ENCODE measurements at places on chromosomes 12 and 14.
A peak's percentile ranks its signal among the peaks of the same experiment; 100 is the strongest.

- no peak for DNase-seq
Measured at GRCh38 chr14:76472199-76472723, 96.3 kb downstream of the ESRRB start.

DNA sequence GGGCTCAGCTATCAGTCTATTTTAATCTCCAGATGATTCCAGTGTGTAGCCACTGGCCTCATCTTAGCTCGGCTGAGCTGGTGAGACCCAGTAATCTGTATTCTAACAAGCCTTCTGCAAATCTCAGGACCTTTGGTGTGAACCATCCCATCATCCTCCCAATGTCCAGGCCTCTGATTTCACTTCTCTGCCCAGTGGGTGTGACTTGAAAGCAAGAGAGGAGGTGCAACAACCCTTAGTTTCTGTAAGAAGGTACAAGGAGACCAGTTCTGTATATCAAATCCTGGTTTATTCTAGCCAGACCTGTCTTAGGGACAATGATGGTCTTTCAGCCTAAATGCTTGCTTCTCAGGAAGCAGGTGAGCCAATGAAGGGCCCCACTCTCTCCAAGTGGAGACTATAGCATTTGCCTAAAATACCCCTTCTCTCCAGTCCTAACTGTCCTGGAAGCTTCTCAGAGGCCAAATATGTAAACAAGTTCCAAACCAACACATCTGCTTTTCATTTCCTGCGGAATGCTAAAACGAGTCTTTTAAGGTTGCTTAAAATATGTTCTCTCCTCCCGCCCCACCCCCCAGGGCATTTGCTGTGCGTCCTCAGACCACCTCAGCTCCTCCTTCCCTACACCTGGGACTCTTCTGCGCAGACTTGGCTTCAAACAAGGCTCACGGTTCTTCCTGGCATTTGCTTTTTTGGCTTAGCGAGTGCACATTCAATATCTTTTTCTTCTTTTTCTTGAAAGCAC lies 78.4 kb upstream of the FUT8 start:
- DNase-seq = peak; percentile 91

DNA sequence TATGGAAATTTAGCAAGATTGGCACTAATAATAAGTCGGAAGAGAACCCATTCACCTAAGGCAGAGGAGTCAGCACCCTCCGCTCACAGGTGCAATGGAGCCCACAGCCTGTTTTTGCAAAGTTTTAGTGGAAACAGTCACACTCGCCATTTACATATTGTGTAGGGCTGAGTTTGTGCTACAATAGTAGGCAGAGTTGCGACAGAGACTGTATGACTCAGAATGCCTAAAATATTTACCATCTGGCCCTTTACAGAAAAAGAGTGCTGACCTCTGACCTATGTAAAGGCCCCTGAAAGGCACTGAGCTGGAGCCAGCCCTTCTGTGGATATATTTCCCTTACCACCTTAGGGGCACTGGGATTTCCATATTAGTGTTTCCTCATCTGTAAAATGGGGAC lies 79.0 kb downstream of the PRIMA1 start:
- no peak for DNase-seq

DNA sequence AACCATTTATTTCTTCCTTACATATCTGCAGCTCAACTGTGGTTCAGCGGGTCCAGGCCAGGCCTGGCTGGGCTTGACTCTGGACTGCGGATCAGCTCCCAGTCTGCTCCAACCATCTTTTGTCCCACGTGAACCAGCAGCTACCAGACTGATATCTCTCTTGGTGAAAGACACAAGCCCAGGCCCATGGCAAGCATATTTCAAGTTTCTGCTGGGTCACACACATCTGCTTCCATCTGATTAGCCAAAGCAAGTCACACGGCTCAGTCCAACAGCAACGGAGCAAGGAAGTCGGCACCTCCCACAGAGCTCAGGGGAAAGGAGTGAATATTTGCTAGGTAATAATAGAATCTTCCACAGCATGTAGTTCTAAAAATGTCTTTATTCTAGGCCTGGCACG lies 24.7 kb upstream of the MARK3 start:
- DNase-seq = no peak

GRCh38 chr12:120490325-120490724 lies 5.6 kb upstream of the DYNLL1 start:
- no peak for DNase-seq

DNA sequence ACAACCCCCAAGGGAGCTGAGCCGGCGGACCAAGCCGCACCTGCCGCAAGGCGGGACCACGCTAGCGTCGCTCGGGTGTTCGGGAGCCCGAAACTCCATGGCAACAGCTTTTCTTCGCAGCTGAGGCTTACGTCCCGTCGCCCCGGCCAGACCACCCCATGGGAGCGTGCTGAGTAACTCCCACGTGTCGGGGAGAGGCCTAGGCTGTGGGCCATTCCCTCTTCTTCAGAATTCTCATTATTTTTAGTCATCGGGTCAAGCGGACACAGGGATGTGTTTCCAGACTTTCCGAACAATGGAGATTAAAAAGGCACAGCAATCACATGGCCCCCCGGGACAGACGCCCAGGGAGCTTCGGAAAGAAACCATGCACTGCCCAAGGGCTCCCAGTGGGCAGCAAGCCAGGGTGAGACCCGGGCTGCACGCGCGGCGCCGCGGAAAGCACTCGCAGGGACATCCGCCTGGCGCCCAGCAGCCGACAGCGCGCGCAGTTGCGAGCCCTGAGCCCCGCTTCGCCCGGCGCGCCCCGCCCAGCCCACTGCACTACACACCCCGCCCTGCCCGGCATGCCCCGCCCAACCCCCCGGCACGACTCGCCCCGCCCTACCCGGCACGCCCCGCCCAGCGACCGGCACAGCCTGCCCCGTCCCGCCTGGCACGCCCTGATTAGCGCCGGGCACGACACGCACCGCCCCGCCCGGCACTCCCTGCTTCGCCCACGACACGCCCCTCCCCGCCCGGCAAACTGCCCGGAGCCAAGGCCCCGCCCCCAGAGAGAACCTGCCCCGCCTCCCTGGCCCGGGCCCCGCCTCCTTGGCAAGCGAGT lies 422 bp upstream of the AK7 start:
- DNase-seq = peak; percentile 89

GRCh38 chr12:7154901-7155470 lies 24.8 kb downstream of the CLSTN3 start:
- DNase-seq = no peak

- no peak for DNase-seq
Measured at GRCh38 chr12:131054345-131055092, 100.8 kb downstream of the ADGRD1 start.

DNA sequence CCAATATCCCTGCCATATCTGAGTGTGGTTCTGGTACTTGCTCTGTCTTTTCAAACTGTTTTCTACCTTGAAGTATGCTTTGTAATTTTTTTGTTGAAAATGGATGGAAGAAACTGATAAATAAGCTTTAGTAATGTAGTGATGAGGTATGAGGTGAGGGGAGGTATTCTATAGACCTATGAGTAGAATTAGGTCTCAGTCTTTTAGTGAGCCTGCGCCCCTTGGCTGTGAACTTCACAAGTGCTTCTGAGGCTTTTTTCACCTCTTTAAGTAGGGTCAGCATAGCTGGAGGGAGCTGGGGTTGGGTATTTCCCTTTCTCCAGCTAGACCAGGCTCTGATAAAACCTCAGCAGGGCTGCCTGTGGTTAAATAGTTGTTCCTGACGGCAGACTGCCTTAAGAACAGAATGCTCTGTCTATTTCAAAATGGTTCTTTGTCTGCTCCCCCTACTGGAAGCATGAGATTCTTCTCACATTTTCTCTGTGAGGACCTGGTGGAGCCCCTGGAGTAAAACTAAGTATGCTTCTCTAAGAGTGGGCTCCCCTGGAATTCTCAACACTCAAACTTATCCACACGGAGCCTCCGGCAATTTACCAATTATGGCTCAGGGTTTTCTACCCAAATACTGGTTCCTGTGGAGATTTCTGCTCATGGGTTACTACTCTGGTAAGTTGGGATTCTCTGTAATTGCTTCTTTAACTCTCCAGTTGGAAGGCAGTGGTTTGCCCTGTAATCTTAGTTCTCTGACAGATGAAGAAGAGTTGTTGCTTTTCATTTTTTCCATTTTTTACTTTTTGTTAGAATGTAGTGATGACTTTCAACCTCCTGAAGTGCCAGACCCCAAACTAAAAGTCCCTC lies 13.1 kb downstream of the KRT5 start:
- DNase-seq = peak; percentile 70

DNA sequence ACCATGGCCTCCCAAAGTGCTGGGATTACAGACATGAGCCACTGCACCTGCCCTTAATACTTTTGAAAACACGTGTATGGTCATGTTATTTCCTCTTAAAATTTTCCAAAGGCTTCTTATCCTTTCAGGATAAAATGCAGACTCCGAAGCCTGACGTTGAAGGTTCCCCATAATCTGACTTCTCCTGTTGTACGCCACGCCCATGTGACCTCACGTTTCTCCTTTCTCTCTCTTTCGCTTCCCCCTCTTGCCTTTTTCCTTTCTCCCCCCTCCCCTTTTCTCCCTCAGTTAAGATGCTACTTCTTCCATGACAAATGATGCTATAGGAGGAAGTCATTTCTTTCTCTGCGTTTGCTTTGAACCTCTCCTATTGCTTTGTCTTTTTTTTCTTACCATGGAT lies 266.0 kb downstream of the FBXL14 start:
- DNase-seq = no peak

DNA sequence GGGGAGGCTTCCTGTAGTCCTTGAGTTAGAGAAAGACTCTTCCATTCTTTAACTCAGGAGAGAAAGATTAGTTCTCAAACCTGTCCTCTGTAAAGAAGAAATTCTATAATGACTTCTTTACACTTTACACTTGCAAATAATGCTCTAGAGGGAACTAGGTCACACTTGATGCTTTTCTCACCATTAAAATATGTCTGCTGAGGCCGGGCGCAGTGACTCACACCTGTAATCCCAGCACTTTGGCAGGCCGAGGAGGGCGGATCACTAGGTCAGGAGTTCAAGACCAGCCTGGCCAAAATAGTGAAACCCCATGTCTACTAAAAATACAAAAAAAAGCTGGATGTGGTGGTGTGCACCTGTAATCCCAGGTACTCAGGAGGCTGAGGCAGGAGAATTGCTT lies 6.3 kb downstream of the NTN4 start:
- DNase-seq = peak; percentile 39

DNA sequence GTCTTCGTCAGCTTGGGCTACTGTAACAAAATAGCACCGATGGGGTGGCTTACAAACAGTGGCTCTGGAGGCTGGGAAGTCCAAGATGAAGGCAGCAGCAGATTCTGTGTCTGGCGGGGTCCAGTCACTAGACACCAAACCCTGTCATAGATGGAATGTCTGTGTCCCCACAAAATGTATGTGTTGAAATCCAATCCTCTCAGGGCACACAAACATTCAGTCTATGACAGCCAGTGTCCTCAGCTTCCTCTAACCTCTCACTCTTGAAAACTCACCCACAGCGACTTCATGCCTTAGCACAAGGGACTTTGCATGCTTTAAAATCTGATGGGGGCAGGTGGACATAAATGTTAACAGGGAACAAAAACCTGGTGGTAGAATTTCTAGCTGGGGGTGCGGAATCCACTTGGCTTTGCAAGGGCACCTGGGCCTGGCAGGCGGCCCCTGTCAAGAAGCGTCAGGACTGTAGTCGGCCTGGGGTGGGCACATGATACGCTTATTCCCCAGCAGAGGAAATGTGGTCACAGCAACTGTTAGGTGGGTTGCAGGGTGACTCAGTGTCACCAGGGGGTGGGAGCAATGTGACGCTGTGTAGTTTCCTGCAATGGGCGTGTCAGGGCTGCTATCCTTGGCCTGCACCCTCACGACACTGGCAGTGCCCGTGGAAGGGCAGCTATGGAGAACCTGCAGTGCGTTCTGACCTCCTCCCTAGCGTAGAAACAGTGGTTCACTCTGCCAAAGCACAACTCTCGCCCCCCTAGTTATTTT lies 17.7 kb downstream of the RIN3 start:
- DNase-seq = no peak

DNA sequence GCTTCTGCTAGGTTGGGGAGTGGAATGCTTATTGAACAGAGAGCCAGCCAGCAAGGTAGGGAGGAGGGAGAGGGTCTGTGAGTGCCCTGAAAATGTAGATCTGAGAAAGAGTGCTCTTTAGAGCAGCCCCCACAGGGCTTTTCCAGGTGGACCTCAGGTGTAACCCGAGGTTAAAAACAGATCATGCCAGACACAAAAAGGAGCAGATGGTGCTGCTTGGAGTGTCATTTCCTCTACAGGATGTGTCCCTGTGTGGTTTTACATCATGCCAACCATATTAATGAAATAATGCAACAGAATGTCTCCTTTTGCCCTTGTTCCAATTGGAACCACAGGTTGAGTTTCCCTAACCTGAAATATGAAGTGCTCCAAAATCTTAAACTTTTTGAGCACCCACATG lies 6.4 kb downstream of the SUSD6 start:
- no peak for DNase-seq

DNA sequence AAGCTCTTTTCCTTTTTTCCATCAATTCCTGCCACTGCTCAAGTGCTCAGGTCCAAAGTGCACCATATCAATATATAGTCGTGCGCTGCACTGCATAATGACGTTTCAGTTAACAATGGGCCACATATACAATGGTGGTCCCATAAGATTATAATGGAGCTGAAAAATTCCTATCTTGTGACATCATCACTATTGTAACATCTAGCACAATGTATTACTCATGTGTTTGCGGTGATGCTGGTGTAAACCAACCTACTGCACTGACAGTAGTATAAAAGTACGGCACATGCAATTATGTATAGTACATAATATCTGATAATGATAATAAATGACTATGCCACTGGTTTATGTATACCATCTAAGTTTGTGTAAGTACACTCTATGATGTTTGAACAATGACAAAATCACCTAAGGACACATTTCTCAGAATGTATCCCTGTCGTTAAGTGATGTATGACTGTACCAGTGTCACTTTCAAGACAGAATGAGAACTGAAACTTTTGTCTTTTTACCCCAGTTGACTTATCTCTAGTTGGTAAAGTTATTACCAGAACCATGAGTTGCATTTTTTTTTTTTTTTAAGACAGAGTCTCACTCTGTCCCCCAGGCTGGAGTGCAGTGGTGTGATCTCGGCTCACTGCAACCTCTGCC lies 53.7 kb upstream of the INSM2 start:
- peak; percentile 1 for DNase-seq

DNA sequence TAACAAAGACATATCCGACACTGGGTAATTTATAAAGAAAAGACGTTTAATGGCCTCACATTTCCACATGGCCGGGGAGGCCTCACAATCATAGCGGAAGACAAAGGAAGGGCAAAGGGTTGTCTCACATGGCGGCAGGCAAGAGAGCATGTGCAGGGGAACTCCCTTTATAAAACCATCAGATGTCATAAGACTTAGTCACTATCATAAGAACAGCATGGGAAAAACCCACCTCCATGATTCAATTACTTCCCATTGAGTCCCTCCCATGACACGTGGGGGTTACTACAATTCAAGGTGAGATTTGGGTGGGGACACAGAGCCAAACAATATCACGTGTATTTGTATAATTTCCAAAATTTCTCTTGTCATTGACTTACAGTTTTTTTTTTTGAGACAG lies 5.5 kb upstream of the LMNTD1 start:
- no peak for DNase-seq

DNA sequence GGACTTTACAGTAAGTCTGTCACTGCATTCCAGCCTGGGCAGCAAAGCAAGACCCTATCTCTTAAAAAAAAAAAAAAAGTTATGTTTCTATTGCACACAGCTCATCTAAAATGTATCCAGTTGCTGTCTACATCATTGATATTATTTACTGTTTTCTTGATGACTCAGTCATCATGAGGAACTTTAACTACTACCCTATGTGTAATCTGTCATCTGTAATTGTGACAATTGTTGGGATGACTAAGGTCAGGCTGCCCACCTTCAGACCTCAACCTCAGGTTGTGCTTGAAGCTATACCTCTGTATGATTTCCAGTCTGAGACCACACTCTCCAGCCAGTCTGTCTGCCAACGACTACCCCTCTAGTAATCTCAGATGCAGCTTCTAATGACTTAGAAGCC lies 15.3 kb downstream of the PPP1R13B start:
- DNase-seq = no peak

- DNase-seq = no peak
Measured at GRCh38 chr12:66379616-66380015, 77.3 kb downstream of the HELB start.

Data from fibroblast of the aortic adventitia (primary cell).